Kidney epithelial cell (primary cell): ENCODE measurements at places on chromosomes 11 and 22.

DNA sequence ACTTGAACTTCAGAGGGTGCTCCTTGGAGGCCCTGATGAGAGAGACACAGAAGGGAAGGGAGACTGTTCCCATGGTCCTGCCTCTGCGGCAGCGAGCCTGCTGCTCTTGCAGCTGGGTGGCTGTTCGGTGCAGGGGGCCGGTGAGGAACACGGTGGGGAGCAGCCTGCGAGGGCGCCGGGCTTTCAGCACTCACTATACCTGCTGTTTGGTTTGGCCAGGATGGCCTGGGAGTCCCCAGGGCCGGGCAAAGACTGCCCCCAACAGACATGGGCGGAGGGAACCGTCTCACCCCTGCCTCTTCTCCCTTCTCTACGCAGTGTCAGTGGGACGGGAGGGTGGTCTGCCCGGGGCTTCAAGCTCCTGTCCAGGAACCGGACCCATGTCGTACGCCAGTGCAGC lies 58.0 kb upstream of the PRODH start:
- no peak for DNase-seq

DNA sequence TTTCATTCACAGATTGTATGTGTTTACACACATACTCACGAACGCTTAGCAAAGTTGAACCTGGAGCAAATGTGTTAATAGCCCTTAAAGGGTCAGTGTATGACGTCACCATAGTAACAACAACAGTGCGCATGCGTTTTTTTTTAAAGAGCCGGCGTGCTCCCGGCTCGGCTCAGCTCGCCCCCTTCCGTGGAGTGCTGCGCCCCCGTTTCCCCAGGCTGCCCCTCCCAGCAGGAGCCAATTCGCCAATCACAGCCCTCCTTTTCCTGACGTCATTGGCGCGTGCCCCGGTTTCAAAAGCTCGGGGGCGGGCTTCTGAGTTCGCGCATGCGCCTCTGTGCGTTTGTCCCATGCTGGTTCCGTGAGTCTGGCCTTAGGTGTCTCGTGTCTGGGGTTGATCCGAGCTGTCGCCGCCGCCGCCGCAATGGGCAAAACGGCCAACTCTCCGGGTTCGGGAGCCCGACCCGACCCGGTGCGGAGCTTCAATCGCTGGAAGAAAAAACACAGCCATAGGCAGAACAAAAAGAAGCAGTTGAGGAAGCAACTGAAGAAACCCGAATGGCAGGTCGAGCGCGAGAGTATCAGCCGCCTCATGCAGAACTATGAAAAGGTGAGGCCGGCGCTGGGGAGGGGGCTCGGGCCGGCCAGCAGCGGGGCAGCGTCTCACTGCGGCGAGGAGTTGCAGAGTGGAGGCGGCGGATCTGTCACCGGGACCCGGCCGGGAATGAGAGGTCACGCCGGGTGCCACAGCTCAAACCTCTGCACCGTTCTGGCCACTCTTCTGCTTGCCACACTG lies at the start of gene DDX10:
Gene DDX10 (plus strand): TSS at position 340 of the 796 bp plus-strand sequence. CDS start 85 bp downstream, at position 425.
- DNase-seq: peak; percentile 84

DNA sequence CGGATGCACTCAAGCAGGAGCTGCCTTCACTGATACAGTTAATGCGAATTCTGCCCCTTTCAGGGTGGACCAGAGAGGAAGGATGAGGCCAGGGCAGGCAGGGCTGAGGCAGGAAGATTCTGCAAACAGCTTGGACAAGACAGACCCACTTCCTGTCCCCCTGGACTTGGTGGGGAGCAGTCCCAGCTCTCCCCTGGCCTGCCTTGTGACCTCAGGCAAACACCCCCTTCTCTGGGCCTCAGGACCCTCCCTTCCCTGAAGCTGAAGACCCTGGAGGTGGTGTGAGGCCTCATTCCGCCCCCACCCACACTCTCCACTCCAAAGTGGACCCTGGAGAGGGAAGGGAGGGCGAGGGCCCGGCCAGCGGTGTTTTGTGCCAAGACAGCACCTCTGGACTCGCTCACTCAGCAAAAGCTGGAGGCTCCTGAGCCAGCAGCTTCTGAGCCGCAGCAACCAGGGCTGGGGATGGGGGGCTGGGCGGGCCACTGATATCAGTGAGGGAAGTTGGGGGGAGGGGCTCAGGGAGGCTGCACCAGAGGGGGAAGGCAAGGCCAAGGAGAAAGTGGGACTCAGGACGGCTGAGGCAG lies 8.5 kb downstream of the RAB3IL1 start:
- DNase-seq: no peak

DNA sequence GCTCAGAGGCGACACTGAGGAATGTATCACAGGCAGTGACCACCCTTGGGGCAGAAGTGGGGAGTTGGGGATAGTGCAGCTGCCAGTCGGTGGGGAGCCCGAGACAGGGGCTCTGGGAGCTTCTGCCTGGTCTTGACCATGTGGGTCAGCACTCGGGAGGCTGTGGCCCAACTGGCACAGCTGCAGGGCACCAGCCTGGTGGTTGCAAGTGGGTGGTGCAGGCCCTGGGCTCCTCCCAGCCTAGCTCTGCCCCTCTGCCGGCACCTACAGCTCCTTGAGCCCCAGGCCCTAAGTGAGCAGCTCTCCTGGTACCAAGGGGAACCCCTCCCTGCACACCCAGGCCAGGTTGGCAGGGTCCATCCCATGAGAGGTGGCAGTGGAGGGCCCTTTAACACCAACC lies 12.6 kb upstream of the RASL10A start:
- DNase-seq: no peak

- no peak for DNase-seq
These were observed 34.6 kb downstream of the FAM83F start for GRCh38 chr22:40029189-40029890.

- no peak for DNase-seq
These were observed 29.8 kb downstream of the OR6Q1 start for GRCh38 chr11:58060535-58060934.

DNA sequence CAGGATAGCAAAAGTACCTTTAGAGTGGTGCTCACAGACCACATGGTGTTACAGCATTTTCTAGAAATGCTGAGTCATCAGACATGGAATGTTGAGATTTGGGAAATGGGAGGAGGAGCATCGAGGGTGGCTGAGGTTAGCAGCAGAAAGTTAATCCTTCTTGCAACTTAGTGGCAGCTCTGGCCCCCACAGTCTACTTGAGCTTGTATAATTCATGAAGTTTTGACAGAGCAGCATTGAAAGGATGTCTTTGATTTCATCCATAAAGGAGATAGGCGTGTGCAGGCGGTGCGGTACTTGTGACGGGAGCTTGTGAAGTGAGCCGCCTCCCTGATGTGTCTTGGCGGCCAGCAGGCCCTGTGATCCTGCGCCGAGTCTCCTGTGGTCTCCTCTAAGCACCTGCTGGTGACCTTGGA lies 330.5 kb downstream of the TBC1D22A start:
- no peak for DNase-seq

DNA sequence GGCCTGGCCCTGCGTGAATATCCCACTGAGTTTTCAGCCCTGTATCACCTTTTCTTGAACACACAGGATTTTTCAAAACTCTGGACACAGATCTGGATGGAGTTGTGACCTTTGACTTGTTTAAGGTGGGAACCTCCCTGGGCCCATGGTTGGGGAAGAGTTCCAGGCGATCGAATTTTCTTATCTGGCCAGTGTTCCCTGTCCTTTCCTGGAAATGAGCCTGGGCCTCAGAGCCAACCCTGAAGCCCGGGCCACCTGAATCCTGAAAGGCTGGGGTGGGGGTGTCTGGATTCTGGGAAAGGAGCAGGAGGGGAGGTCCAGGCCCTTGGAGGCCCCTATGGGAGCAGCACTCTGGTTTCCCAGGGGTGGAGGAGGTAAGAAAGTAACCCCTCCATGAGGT lies 29.0 kb downstream of the CAPN1 start:
- DNase-seq: no peak

DNA sequence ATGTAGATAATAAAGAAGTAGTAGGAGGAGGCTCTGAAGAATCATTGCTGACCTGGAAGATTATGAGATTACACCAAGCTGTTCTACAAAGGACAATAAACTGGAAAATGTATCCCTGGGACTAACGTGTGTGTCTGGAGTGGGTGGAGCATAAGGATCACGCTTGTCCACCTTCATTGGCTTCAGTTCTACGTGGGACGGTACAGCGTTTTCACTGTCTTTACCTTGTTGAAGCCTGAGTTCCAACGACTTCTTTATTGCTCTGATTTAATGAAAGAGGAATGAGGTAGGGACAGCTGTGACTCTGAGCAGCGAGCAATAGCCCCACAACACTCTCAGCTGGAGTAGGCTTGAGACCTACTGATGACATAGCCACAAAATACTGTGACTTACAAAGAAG lies 87.0 kb downstream of the ARHGAP42 start:
- no peak for DNase-seq

DNA sequence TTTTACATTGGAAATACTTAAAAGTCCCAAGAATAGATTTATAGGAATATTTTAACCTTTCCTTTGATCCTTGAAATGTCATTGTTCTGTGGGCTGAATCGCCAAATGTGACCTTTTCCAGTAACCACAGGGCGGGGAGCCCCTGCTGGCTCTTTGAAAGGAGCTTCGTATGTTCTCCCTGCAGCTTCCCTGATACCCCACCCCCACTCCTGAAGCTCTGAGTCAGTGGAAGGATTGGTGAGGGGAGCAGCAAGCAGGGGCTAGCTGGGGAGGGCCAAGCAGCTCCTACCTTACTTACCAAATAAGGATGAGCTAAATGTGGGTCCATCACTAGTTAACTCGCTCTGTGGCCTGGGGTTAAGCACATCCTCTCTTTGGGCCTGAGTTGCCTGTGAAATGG lies 87.7 kb downstream of the CHST1 start:
- DNase-seq: no peak

DNA sequence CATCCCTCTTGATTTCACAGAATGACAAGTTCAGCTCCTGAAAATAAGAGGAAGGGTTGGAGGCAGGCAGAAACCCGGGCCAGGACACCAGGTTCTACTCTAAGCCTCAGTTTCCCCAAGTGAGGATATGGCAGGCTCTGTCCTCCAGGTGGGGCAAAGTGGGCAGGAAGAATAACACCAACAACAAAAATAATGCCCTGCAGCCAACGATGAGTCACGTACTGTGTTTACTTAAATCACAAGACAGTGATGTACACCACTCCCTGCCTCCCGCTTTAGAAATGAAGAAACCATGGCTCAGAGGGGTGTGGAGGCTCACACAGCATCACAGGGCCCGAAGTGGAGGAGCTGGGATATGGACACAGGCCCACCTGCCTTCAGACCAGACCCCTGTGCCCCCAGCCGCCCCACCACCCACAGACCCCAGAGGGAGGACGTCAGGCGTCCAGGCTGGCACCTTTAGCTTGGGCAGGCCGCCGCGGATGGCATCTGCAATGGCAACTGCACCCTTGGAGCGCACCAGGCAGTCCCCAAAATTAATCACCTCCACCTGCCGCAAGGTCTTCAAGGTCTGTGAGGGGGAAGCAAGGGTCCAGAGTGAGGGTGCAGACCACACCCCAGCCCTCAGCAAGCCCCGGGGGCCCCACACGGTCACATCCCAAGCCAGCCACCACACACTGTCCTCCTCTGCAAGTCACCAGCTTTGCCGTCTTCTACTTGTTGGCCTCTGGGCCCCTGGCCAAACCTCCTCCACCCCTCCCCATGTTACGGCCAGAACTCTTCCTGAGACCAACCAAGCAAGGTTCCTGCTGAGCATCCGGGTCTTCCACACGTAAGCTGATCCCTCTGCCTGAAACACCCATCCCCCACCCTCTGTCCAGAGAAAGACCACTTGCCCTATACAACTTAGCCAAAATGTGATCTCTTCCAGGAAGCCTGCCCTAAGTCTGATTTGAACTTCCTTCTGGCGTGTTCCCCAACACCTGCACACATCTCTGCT lies 15.8 kb upstream of the CHADL start:
- peak; percentile 44 for DNase-seq

DNA sequence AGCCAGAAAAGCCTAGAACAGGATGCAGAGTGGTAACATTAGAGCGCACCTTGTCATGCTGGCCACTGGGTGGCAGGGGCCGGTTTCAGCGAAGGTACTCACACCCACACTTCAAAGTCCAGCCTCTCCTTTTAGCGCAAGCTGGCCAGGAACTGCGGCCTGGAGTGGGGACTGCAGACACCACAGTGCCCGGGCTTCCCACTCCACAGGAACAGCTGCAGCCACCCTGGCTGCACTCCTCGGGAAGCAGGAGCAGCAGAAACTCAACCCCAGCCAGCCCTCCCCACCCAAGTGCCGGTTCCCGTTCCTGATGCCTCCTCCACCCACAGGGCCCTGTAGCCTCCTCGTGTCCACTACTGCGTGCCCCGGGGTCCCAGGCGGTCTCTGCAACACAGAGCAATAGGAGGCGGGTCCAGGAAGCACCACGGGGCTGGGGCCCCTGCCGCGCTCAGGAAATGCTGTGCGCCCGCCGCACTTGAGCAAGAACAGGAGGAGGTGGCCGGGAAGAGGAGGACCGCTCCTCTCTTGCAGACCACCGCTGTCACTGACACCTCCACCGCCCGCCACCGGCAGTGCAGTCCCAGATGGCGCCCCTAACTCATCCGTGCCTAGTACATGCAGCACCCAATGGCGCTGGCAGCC lies 2.2 kb downstream of the RFPL2 start:
- peak; percentile 21 for DNase-seq
